ENCODE measurements at places on chromosomes 3 and 15.

- DNase-seq = no peak
- H3K4me1 ChIP-seq = no peaks in the 10 kb centered on the region
- no peaks in the 10 kb centered on the region for H3K36me3 ChIP-seq
- H3K4me3 ChIP-seq = no peak overlapping the region
- no peak overlapping the region for H3K27ac ChIP-seq
Observed at GRCh38 chr3:180882115-180882514, 30.4 kb upstream of the FXR1 start.

- no peaks in the 10 kb centered on the region for H3K4me1 ChIP-seq
- no peak for DNase-seq
- no peak overlapping the region for H3K27ac ChIP-seq
- H3K4me3 ChIP-seq = no peak overlapping the region
- H3K36me3 ChIP-seq = no peaks in the 10 kb centered on the region
- H3K27me3 ChIP-seq = no peaks in the 10 kb centered on the region
Observed at GRCh38 chr3:11544412-11545181, 99.1 kb downstream of the VGLL4 start.

DNA sequence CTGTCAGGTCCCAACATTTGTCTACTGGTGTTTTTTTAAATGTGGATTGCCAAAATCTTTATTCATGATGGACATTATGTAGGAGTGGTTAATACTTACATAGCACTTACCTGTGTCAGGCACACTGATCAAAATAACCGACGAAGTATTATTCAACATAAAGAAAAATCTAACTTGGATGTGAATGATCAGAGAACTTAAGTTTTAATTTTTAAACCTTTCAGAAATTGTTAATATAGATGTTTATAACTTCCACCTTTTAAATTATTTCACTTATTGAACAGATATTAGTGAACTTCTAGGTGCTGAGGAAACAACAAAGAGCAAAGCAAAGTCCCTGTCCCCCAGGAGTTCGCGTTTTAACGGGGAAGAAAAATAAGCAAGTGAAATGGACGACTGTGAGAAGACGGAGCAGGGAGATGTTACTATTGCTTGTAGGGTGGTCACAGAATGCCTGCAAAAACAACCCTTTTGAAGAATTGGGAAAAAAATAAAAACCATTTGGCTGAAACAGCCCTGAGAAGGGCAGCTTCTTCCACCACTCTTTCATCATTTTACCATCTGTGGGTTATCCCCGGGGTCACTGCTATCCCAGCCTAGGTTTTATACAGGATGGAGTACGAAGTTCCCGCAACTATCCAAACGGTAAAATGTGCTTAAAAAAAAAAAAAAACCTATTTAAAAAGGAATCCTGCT is 915 bp upstream of the APH1B start:
- peak overlapping the region; percentile 66 for H3K4me3 ChIP-seq
- peaks cover 31% of the 10 kb centered on the region for H3K4me1 ChIP-seq
- H3K27ac ChIP-seq = peak overlapping the region; percentile 66
- no peaks in the 10 kb centered on the region for H3K27me3 ChIP-seq

DNA sequence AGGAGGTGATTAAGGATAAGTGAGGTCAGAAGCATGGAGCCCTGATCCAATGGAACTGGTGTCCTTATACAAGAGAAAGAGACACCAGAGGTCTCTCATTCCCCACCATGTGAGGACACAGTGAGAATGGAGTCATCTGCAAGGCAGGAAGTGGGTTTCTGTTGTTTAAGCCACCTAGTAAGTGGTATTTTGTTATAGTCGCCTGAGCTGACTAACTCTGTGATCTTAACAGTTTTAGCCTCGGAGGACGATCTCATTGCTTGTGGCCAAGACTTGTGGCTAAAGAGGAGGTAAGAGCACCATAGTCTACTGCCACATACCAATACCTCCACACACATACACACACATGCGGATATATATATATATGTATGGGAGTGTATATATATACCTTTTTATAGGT is 73.8 kb downstream of the MCTP2 start:
- no peak overlapping the region for H3K27ac ChIP-seq
- no peaks in the 10 kb centered on the region for H3K36me3 ChIP-seq
- no peak for DNase-seq
- no peaks in the 10 kb centered on the region for H3K27me3 ChIP-seq

DNA sequence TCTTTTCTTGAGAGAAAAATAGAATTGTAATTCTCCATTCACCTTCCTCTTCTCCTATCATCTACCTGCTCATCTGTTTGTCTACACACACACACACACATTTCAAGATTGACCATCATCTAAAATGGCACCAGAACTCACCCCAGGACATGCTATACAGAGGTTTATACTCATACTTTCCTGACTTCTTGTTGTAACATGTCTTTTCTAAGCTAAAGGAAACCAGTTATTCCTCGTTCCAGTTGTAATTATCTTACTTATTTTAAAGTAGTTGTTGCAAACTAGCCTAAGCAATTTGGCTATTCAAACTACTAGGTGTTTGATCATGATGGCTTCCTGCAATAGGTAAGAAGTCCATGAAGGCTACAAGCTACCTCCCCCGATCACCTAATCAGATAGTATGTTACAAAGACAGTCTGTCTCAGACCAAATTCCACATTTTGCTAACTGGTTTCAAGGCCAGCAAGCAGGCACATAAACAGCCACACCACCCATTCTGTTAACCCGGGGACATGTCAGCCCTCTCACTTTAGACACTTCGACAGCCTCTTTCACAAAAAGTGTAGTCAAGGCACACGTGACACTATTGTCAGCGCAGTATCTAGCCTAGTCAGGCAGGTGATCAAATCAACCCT is 189.7 kb downstream of the SHQ1 start:
- no peak overlapping the region for H3K4me3 ChIP-seq
- no peaks in the 10 kb centered on the region for H3K27me3 ChIP-seq
- no peak overlapping the region for H3K27ac ChIP-seq
- no peak for DNase-seq

GRCh38 chr3:103184772-103185171 is 750.0 kb downstream of the ZPLD1 start:
- no peak overlapping the region for H3K27ac ChIP-seq
- H3K36me3 ChIP-seq = no peaks in the 10 kb centered on the region
- H3K4me1 ChIP-seq = no peaks in the 10 kb centered on the region
- H3K27me3 ChIP-seq = no peaks in the 10 kb centered on the region
- no peak for DNase-seq
- no peak overlapping the region for H3K4me3 ChIP-seq

GRCh38 chr3:32432045-32432710 is 40.5 kb downstream of the CMTM7 start:
- no peak overlapping the region for H3K4me3 ChIP-seq
- no peaks in the 10 kb centered on the region for H3K36me3 ChIP-seq
- peaks cover 95% of the 10 kb centered on the region for H3K4me1 ChIP-seq

GRCh38 chr3:144770281-144770680 is 798.7 kb downstream of the DIPK2A start:
- no peak for DNase-seq
- no peaks in the 10 kb centered on the region for H3K36me3 ChIP-seq
- no peaks in the 10 kb centered on the region for H3K4me1 ChIP-seq
- no peak overlapping the region for H3K27ac ChIP-seq
- H3K27me3 ChIP-seq = no peaks in the 10 kb centered on the region
- no peak overlapping the region for H3K4me3 ChIP-seq

- H3K4me3 ChIP-seq = no peak overlapping the region
- no peaks in the 10 kb centered on the region for H3K4me1 ChIP-seq
- H3K36me3 ChIP-seq = no peaks in the 10 kb centered on the region
- no peaks in the 10 kb centered on the region for H3K27me3 ChIP-seq
- no peak overlapping the region for H3K27ac ChIP-seq
Observed at GRCh38 chr3:190429681-190430080, 20.0 kb downstream of the TMEM207 start.

- H3K36me3 ChIP-seq = no peaks in the 10 kb centered on the region
- no peak overlapping the region for H3K27ac ChIP-seq
- H3K27me3 ChIP-seq = no peaks in the 10 kb centered on the region
- H3K4me3 ChIP-seq = no peak overlapping the region
- DNase-seq = no peak
- no peaks in the 10 kb centered on the region for H3K4me1 ChIP-seq
Observed at GRCh38 chr3:121883507-121883906, 10.7 kb upstream of the SLC15A2 start.

DNA sequence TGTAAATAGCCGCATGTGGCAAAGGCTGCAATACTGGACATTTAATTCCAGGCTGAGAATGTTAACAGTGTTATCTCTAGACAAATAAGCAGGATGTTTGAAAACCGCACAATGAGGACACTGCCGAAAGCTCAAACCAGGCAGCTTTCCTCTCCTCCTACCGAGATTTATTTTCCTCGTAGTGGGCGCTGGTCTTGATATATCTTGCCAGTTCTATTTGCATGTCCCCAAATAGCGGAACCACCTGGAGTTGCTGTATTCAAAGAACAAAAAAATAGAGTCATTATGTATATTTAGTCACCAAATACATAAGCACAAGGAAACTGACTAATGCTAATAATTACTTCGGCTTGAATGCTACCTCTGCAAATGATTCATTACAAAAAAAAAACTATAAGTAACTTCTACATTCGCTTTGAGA is 46.5 kb downstream of the CYFIP1 start:
- no peak for DNase-seq
- H3K36me3 ChIP-seq = no peaks in the 10 kb centered on the region
- no peaks in the 10 kb centered on the region for H3K4me1 ChIP-seq
- H3K27ac ChIP-seq = no peak overlapping the region

- no peaks in the 10 kb centered on the region for H3K4me1 ChIP-seq
- H3K4me3 ChIP-seq = no peak overlapping the region
- no peaks in the 10 kb centered on the region for H3K36me3 ChIP-seq
- no peak overlapping the region for H3K27ac ChIP-seq
- H3K27me3 ChIP-seq = no peaks in the 10 kb centered on the region
Observed at GRCh38 chr3:28690176-28690575, 341.6 kb upstream of the AZI2 start.

GRCh38 chr15:101669744-101670143 is 17.6 kb upstream of the TM2D3 start:
- no peak for DNase-seq
- H3K4me1 ChIP-seq = no peaks in the 10 kb centered on the region
- no peak overlapping the region for H3K27ac ChIP-seq
- peaks cover 48% of the 10 kb centered on the region for H3K36me3 ChIP-seq
- no peaks in the 10 kb centered on the region for H3K27me3 ChIP-seq

- DNase-seq = no peak
- H3K27me3 ChIP-seq = no peaks in the 10 kb centered on the region
- H3K4me1 ChIP-seq = peaks cover 29% of the 10 kb centered on the region
- H3K36me3 ChIP-seq = no peaks in the 10 kb centered on the region
- H3K27ac ChIP-seq = no peak overlapping the region
Observed at GRCh38 chr3:4517093-4517492, 23.9 kb downstream of the ITPR1 start.

DNA sequence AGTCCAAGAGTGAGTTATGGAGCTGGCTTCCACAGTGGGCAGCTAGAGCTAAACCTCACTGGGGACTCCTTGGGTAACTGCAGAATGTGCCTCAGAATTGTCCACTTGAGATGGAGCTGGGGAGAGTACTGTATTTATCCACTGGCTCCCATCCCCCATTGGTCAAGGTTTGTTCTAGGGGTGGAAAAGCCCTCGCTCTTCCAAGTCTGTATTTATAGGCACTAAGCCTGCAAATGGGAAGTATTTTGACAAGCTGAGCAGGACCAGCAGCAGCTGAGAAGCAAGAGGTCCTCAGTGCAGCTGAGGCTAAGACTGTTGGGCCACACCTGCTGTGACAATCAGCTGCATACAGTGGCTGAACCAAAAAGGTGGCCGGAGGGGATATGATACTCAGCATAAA is 5.8 kb downstream of the USP13 start:
- no peak overlapping the region for H3K27ac ChIP-seq
- no peak for DNase-seq
- no peaks in the 10 kb centered on the region for H3K36me3 ChIP-seq
- H3K4me3 ChIP-seq = no peak overlapping the region
- peaks cover 14% of the 10 kb centered on the region for H3K4me1 ChIP-seq
- no peaks in the 10 kb centered on the region for H3K27me3 ChIP-seq

GRCh38 chr3:140242818-140243276 is 307.9 kb downstream of the CLSTN2 start:
- no peak for DNase-seq
- H3K4me1 ChIP-seq = no peaks in the 10 kb centered on the region
- H3K36me3 ChIP-seq = no peaks in the 10 kb centered on the region
- H3K4me3 ChIP-seq = no peak overlapping the region

- peaks cover 74% of the 10 kb centered on the region for H3K4me1 ChIP-seq
- no peaks in the 10 kb centered on the region for H3K27me3 ChIP-seq
Observed at GRCh38 chr15:90594301-90594738, 64.6 kb downstream of the CRTC3 start.

Data from CD4-positive, alpha-beta memory T cell (primary cell).